ENCODE measurements at places on chromosomes 3 and 15.
A peak's percentile ranks its signal among the peaks of the same experiment; 100 is the strongest.

GRCh38 chr15:30979457-30979856 is 12.0 kb downstream of the MTMR10 start:
- DNase-seq: no peak

- peak; percentile 54 for DNase-seq
Measured at GRCh38 chr3:178966299-178967176, 105.1 kb downstream of the ZMAT3 start.

DNA sequence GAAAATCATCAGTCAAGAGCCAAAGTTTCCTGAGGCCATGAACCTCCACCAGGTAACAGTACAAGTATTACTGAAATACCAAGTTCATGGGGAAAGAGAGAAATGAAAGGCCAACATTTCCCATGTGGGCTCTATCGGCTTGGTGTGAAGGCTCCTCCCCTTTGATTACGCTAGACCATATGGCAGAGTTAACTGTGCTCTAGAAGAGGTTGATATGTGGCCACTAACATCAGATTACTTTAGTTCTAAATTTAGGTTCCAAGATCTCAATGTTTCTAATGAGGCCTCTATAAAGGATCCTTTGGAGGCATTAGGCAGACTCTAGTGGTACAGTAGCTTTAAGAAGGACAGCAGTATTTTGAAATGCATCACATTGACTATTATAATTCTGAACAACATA is 127.1 kb downstream of the SEMA6D start:
- DNase-seq: no peak

- no peak for DNase-seq
Measured at GRCh38 chr15:67957435-67958132, 96.5 kb upstream of the PIAS1 start.

DNA sequence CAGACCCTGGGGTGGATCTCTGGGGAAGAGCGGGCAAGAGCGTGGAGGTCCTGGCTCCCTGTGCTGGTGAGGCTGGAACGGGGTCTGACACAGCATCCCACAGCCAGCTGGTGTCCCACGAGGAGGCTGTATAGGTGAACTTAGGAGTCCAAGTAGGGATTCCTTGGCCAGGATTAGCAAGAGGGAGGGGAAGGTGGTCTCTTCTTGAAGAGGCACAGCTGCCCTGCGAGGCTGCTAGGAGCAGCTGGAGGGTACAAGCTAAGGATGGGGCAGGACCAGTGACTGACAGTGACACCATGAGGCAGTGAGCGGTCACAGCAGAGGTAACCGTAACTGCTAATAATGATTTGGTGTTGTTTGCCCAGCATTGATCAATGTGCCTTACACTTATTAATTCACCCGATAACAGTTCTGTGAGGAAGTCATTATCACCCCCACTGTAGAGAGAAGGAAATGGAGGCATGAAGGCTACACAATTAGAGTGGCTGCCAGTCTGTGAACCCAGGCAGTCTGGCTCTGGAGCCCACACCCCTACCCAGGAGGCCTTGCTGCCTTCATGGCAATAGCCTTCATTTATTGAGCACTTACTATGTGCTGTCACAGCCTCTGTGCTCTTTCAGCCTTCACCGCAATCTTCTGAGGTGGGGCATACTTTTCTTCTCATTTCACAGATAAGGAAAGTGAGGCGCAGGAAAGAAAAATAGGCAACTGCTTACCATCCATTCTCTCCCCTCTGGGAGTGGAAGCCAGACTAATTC is 59.4 kb downstream of the TMEM44 start:
- peak; percentile 76 for DNase-seq

DNA sequence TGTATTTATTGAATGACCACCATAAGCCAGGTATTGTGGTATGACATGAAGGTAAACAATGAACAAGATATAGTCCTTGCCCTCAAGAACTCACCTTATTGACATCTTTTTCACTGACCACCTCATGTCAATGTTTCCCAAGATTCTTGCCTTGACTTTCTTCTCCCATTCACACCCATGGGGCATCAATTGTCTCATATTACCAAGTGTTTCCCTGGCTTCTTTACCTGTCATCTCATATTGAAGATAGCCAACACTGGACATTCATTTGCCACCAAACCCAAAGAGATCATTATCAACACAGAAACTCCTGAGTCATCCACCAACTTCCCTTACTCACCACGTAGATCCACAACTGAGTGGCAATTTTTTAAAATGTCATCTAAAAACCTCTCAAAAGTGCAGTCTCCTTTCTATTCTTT is 2.2 kb downstream of the EFHB start:
- no peak for DNase-seq

- DNase-seq: no peak
Measured at GRCh38 chr15:37528432-37528831, 406.0 kb upstream of the TMCO5A start.

- DNase-seq: no peak
Measured at GRCh38 chr3:57864853-57865252, 108.7 kb downstream of the SLMAP start.

GRCh38 chr3:73568371-73568862 is 56.3 kb downstream of the PDZRN3 start:
- DNase-seq: no peak

- DNase-seq: no peak
Measured at GRCh38 chr15:83919319-83919830, 265.5 kb downstream of the ADAMTSL3 start.

DNA sequence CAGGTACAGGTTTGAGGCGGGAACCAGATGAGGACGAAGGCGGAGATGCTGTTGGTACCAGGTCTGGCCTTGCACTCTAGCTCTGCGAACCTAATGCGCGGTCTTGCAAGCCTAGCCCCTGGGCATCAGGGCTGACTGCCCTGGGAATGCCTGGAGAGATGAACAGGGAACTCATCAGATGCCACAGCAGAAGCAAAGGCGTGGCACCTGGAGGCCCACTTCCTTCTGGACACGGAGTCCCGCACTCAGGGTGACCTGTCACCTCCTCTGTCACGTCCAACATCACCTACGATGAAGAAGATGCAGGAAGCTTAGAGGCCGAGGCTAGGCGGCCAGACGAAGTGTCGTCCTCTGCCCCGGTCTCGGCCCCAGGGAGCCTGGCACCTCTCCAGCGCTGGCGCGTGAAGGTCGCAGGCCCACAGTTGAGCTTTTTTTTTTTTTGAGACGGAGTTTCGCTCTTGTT is 9.4 kb downstream of the RPLP1 start:
- DNase-seq: no peak

- DNase-seq: no peak
Measured at GRCh38 chr3:149763565-149764195, 11.4 kb upstream of the COMMD2 start.

GRCh38 chr3:67846166-67846565 is 191.8 kb upstream of the SUCLG2 start:
- DNase-seq: no peak

DNA sequence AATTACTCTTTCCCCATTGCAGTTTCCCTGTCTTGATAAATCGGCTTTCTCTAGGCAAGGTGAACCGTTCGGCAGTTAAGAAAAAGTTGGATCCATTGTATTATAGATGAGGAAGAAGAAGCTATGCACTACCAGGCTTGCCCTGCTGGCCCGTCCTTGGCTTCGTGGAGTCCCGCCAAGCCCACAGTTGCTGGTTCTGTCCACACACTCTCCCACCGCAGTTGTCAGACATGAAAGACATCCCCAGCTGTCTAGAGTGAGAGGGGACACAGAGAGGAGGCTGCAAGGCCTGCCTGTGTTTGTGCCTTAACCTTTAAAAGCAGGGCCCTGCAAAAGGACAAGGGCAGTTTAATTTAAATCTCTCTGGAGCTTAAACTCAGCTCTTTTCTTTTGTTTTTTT is 47.2 kb upstream of the PLCL2 start:
- no peak for DNase-seq

GRCh38 chr3:72265256-72266015 is 480.5 kb upstream of the PROK2 start:
- peak; percentile 70 for DNase-seq

DNA sequence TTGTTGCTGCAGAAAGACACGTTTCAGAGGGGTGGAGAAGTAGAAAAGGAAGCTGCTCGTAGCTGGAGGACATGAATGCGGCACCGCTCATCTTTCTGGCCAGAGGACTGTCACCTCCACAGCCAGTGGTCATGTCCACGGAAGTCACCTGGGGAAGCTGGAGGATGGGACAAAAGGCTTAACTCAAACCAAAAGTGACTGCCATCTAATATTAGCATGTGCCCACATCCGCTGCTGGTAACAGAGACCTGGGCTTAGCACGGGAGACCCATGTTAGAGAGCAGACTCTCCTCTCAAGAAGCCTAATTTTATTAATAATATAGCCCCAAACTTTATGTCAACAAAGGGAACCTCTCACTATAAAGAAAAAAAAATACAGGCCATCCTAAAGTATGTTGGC is 5.9 kb downstream of the MEX3B start:
- no peak for DNase-seq

DNA sequence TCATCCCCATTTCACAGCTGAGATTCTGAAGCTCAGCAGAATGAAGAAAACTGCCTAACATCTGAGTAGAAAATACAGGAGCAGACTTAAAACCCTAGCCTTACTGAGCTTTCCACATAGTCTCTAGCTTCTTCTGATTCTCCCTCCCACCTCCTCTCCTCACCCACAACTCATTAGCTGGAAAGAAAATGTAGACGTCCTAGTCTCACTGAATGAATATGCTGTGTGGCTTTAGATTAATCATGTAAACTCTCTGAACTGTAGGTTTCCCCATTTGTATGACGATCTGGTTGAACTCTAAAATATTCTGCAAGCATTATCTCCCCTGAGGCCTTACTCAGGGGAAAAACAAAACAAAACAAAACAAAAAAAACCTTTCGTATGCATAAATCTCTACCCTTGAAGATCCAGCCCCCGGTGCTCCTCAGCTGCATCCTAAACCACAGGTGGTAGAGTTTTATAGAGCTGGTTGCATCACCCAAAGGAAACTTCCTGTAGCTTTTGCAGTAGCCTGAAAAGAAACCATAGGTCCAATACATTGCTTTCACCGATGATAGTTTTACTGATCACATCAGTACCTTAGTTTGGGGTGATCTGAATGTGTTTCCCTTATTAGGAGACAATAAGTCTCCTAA is 40.6 kb downstream of the FOXB1 start:
- no peak for DNase-seq

DNA sequence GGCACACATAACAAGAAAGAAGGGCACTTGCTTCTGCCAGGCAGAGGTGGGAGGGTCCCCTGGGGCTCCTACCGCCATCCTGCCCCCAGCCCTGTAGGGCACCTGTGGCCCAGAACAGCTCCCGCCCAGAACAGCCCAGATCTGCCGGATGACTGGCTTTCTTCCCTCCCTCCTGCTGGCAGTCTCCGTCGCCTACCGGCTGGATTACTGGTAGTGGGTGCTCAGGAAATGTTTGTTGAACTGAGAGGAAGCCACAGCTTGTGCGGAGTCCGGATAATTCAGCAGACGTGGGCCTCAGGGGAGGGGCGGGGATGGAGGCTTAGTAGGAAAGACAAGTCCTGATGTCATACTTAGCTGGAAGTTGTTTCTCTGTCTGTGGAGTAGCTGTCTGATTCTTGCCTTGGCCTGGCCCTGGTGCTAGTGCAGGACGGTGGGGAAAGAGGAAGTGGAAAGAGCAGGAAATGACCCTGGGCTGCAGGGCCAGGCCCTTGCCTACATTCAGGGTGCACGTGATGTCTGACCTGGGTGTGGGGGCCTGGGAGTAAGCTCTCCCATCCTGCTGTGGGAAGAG is 6.7 kb downstream of the CCDC9B start:
- peak; percentile 76 for DNase-seq

DNA sequence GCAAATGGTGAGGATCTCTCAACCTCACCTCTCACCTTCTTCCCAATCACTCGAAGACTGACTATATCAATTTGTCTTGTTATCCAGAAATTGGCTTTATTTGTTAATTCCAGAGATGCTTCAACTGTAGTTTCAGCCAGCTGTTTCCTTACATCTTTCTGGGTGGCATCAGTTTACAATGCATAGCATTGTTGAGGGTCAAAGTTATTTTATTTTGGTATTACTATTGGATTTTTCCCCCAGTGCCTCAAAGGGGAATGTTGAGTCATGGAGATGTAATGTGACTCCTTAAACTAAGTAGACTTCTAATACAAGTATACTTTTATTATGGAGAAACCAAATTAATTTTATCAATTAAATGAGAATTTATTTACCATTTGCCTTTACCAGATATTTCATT is 351.6 kb downstream of the TIGIT start:
- no peak for DNase-seq

DNA sequence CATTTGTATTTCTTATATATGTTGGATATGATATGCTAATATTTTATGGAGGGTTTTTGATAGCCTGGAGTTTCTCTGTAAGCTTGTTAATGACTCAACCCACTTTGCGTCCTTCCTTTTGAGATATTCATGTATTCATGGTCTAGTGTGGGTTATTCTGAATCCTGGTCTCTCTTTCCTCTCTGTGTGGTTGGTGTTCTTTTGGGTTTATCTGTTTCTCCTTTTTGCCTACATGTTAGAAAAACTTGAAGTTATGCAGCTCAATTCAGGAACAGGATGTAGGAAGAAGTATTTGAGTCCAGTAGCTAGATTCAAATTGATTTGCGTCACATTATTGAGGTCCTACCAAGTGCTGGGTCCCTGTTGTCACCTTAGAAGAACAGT is 28.1 kb downstream of the CMTM7 start:
- DNase-seq: no peak

DNA sequence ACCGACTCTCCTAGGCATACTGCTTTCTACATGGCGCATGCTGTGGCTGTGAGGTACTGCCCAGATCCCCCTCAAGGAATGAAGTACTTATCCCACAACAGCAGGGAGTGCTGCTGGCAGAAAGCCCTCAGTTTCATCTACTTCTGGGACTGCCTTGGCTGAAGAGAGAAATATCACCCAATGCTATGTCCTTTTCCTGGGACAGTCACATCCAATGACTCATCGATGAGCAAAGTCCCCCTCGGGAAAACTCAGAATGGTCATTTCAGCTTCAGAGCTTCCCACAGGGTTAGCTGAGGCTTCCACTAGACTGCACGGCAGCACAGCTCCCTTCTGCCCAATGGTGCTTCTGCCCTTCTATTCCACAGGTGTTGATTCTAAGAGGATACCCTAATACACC is 3.6 kb upstream of the NMD3 start:
- no peak for DNase-seq

DNA sequence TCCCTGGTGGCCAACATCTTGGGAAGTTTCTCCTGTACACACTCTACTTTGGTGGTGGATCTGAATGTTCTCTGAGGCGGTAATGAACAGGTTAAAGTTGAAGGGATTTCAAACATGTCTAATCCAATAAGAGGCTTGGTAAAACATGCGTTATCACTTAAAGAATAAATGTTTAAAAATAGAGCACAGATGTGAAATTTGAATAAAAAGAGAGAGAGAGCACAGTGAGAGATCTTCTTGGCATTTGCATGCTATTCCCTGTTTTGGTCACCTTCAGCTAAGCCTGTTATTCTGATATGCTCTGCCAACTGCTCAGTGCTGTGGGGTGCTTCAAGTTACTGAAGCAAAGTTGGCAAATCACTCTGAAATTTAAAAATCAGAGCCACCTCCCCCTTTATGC is 237.7 kb upstream of the WNT5A start:
- DNase-seq: peak; percentile 43

Data from eye (tissue), 1 donor.